ENCODE measurements at places on chromosomes 7 and 10.
A peak's percentile ranks its signal among the peaks of the same experiment; 100 is the strongest.

- DNase-seq, result no peak
Measured at GRCh38 chr7:13627455-13627854, 362.0 kb downstream of the ETV1 start.

GRCh38 chr10:28935061-28935460 lies 257.7 kb downstream of the BAMBI start:
- DNase-seq, result no peak

GRCh38 chr7:80249619-80250295 lies 115.1 kb downstream of the GNAI1 start:
- peak; percentile 16 for DNase-seq

DNA sequence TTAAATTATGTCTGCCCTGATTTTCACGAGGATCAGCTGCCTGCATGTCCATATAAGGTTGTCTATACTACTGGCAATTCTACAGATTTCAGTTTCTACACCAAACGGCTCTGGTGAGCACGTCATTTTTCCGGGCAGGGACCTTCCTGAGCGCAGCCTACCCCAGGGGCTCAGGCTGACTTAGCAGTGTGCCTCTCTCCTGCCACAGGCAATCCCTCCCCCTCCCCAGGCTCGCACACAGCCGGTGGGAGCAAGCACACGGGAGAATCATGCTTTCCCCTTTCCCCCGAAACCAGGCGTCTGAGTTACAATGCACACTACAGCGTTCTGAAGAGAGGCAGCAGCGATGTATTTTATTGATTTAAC lies 1.7 kb downstream of the KLF6 start:
- DNase-seq, result no peak

- no peak for DNase-seq
Measured at GRCh38 chr10:89887830-89888229, 186.4 kb downstream of the KIF20B start.

DNA sequence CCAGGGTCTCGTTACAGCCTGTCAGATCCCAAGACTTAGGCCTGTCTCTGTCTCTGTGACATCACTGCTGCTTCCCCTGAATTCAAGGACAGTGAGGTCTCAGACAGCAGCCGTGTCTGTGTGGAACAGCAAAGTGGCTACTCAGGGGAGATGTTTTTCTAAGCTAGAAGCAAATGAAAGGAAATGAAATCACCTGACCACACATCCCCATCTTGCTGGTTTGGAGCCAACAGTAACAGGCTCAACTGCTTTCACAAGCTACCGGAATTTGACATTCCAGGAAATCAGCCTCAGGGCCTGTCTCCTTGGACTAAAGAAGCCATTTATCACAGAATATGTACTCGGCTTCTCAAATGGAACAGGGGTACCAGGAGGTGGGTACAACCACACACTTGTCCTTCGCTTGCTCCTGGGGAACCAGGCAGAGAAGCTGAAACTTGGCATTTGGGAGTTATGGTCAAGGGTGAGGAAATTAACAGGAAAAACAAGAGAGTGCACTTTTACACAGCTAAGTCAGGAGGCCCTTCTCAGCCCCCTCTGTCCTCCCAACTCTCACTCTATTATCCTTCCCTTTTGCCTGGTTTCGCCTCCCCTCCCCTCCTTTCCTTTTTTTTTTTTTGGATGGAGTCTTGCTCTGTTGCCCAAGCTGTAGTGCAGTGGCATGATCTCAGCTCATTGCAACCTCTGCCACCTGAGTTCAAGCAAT lies 73.2 kb downstream of the SPDYE5 start:
- DNase-seq, result peak; percentile 20

DNA sequence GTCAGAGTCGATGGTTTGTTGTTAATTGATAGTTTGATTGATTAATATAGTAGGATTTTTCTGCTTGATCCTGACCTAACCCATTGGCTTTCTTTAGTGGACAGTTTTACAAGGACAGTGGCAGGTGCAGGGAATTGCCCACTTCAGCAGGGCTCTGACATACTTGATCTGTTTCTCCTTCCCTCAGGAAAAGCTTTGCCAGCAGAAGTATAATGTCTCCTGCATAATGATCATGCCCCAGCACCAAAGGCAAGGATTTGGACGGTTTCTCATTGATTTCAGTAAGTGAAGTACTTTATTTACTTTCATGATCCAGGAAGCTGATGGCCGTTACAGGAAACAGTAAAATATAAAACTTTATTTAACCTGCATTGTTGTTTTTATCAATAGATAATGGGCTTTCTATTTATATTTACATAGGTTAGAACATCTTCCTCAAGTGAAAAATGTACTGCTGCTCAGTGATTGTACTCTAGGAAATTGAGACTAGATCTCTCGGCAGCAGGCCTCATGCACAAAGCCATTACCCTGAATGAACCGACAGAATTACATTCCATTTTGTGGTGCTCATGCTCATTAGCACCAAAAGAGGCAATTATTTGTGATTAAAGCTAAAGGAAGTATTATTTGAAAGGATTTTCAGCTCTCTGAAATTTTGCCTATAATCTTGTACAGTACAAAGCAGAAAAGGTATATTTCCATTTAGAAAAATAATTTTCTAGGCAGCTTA lies 122.5 kb upstream of the SAMD8 start:
- no peak for DNase-seq

GRCh38 chr10:132464256-132465192 lies 67.5 kb downstream of the PWWP2B start:
- peak; percentile 82 for DNase-seq

GRCh38 chr7:149016876-149017275 lies 11.4 kb downstream of the PDIA4 start:
- DNase-seq, result no peak

GRCh38 chr10:11125004-11125403 lies 107.3 kb downstream of the CELF2 start:
- no peak for DNase-seq

GRCh38 chr10:109895848-109896247 lies 27.5 kb downstream of the XPNPEP1 start:
- DNase-seq, result no peak

DNA sequence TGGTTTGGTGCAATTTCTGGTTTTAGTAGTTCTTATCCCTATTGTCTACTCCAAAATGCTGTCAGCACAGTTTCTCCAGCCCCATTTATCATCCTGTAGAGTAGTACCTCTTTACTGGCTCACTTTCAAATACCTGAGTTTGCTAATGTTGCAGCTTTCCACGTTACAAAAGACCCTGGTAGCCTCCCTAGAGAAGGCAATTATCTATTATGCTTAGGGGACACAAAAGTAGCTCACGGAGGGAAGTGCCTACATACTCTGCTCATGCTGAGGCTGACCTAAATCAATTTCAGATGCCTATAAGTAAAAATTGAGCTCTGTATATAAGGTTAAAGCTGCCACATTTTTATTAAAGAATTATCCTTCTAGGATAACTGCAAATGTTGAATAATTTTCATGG lies 603.6 kb downstream of the CNTNAP2 start:
- no peak for DNase-seq

GRCh38 chr7:95200741-95201140 lies 123.6 kb downstream of the PON1 start:
- no peak for DNase-seq

GRCh38 chr10:26735435-26735834 lies 37.9 kb downstream of the PDSS1 start:
- no peak for DNase-seq

DNA sequence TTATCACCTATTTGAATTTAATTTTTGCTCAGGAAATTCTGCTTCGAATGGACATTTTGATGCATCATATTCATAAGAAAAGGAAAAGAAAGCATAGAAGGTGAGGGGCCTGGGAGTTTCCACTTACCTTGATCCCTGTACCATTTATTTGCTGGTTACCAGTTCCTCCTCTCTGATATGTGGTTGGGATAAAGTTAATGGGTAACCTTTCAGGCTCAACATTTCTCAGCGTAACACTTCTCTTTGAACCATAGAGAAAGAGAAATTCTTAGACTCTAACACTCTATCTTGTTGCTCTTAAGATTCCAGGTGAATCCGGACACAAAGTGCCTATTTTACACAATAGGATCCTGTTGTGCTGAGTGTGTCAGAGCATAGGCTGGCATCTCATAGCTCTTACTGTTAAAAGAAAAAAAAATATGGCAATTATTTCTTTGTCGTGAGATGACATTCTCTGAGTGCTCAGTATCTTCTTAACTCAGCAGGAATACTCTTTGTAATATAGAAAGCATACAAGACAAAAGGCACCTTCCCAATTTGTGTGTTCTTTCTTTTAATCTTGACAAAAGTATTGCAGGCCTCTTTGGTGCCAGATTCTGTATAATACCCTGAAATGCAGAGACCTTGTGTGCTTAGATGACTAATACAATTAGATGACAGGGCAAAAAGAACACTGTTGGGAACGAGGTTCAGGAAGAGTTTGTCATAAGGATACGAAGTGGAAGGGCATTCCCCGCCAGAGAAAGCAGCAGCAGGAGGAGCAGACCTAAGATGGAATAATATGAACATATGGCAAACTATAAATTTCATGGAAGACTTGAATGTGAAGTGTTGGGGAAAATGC lies 689.6 kb downstream of the NRG3 start:
- DNase-seq, result peak; percentile 10

DNA sequence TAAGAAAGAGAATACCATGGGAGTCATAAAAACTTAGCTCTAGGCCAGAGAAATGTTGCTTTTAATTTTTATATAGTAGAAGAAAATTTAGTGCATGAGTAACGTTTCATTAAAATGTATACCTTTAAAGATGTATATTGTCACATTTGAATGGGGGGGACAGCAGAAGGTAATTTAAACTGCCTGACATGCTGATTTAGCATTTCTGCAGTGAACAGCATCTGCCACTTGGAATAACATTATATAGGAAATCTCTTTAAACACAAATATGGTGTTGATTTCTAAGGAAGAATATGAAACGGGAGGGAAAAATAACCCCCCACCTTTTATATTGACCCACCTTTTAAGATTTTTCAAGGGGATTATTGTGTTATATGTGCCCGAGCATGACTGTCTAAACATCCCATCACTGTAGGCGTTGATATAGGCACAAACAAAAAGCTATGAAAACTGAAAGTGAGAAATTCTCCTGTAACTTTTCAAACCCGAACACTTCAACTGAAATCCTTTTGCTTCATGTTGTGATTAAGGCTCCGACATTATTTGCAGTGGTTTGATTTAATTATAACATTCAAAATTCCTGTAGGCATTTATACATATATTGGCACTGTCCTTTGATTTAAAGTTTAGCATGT lies 244.7 kb upstream of the CELF2 start:
- DNase-seq, result no peak

DNA sequence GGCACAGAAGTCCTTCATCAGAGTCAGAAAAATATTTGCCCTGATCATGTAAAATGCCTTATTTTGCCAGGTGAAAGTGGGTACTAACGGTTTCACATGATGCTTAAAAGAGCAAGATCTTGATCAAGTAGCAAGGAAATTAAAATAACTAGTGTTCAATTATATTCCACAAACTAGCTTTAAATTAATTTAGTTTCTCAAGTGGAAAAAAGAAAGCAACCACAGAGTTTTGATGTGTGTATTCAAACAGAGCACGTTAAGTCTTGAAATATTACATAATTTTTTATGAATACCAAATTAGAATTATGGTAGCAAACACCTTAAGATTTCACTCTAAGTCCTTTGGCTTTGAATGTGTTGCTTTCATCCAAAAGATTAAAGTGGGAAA lies 47.3 kb downstream of the PIP4K2A start:
- DNase-seq, result no peak

- DNase-seq, result no peak
Measured at GRCh38 chr7:31815796-31816195, 128.8 kb downstream of the PPP1R17 start.

DNA sequence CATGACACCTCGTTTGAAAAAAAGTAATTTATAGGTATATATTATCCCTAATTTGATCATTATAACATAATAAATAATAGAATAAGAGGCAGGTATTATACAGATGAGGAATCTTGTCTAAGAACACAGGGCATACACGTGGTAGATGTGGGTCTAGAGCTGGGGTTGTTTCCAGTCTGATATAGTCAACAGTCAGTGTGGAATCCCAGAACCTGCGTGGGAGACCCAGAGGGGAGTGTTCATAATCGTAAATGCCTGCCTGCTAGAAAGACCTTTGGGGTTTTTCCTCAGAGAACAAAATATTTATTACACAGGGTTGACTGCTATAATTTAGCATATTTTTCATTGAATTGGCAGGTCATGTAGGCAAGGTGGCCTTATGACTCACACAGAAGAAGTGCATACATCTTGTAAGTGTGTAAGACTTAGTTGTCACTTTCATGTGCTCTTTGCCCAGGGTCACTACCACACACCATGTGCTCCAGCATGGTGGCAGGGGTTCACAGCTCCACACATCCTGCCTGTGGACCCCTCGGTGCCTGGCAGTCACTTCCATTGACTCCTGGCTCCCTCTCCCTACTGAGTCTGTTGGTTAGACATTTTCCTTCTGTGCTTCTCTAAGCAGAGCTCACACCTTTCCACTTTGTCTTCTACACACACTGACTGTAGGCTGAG lies 94.9 kb upstream of the IKZF1 start:
- no peak for DNase-seq
